Cortex of kidney (tissue), 1 donor: ENCODE measurements at places on chromosomes 2 and 18.

- no peak for DNase-seq
These were observed 92.7 kb downstream of the TPGS2 start for GRCh38 chr18:36736094-36736493.

DNA sequence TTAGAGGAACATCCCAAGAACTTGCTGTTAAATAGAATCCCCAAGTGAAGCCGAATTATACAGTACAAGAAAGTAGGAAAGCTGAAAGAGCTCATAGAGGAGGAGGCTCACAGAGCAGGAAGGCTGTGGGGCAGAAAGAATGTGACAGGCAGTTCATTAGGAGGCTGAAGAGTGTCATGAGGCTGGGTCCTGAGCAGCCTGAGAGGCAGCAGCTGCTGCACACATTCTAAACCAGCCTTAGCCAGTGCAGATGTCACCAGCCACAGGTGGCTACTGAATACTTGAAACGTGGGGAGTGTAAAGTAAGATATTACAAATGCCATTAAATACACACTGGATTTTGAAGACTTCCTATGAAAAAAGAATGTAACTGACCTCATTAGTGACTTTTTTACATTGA lies 490.2 kb upstream of the KLHL29 start:
- no peak for DNase-seq

GRCh38 chr2:167924556-167924955 lies 322.8 kb downstream of the STK39 start:
- DNase-seq, result no peak

DNA sequence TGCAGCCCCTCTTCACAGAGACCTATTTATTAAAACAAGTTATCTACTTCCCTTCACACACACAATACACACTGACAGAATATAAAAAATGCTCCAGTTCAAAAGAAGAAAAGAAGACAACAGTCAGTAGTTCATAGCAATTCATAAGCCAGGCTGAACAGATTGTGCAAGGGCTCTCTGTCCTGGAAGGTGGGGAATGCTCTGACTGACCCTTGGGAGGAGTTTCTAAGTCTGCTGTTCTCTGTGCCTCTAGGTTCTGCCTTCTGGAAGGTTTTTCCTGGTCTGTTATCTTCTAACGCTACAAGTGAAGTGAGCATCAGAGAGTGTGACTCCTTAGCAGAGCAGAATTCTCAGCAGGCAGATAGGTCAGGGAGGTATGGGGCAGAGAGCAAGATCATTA lies 35.7 kb downstream of the SP3 start:
- DNase-seq, result no peak

GRCh38 chr2:95008306-95008705 lies 17.2 kb upstream of the MAL start:
- DNase-seq, result no peak

DNA sequence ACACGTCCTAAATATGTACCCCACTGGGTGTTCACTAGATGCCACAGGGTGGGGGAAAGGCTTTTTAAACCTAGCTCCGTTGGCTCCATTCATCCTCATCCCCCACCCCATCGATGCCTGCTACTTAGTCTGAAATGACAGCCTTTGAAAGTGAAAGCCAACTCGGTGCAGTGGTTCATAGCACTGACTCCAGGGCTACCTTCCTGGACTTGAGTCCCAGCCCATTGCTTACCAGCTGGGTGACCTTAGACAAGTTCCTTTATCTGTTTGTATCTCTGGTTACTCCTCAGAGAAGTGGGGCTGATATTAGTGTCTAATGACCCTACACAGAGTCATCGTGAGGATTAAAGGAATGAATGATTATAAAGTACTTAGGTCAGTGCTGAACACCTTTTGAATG lies 24.4 kb downstream of the EHD3 start:
- DNase-seq, result no peak

- no peak for DNase-seq
These were observed 128.8 kb upstream of the TTC39C start for GRCh38 chr18:23885750-23886149.

DNA sequence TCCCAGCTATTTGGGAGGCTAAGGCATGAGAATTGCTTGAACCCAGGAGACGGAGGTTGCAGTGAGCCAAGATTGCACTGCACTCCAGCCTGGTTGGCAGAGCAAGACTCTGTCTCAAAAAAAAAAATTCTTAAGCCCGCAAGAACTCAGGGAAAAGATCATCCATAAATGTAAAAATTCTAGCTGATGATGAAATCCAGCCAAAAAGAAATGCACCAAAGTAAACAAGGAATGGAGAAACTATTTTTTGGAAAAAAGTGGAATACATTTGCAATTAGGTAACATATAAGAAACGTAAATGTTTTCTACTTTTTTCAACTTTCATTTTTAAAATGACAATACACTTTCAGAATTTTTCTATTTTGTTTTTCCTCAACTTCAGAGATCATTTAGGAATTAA lies 61.3 kb downstream of the ASXL2 start:
- DNase-seq, result no peak

GRCh38 chr2:238446371-238446770 lies 19.6 kb downstream of the ASB1 start:
- DNase-seq, result no peak

DNA sequence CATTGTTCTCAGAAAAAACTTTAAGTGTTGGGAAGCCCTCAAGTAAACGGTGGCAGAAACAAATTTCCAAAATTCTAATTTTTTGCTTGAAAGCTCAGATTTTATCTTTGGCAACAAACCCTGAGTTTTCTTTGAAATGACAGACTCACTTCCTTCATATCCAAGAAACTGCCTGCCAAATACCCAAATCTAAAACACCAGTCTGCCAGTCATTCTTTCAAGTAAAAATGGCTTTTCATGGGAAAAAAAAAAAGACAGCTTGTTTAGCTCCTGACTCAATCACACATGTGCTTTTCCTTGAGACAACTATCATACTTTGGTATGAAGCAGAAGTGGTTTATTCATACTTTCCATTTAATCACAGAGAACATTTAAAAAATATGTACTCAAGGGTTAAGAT lies 40.6 kb upstream of the CSRNP3 start:
- no peak for DNase-seq

GRCh38 chr18:68642003-68642402 lies 72.9 kb downstream of the TMX3 start:
- DNase-seq, result no peak

GRCh38 chr2:145961846-145962245 lies 1441.9 kb upstream of the ZEB2 start:
- no peak for DNase-seq

GRCh38 chr2:202064171-202064880 lies 8.7 kb upstream of the KIAA2012 start:
- no peak for DNase-seq

DNA sequence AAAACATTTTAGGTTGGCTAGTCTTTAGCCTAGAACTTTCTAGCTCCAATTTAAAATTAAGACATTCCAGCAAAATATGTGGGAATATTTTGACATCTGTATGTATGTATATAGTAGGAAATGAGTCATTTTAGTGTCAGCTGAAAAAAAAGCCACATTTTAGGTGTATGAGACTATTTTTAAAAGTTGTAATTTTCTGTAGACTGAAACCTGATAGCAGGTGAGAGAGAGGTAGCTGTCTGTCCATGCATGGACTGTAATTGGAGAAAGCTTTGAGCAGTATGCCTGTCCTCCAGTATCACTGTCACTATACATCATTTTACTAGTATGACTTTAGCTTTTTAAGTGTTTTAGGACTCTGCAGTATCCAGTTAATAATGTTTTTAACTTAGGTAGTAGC lies 26.1 kb upstream of the PPP1R1C start:
- DNase-seq, result no peak

DNA sequence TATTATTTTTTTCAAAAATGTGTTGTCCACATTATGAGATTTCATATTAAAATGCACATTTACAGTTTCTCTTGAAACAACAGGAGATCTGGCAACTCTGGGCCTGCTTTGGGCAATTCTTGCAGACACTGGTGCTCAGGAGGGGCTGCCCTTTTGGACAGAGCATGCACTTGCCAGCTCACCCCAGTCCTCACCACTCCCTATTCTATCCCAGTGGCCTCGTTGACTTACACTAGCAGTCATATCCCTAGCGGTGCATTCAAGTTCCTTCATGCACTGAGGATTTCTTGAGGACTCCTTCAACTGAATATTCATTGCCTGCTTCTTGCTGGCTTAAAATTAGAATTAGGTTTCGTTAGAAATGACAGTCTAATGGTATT lies 87.9 kb upstream of the FHL2 start:
- no peak for DNase-seq

- DNase-seq, result no peak
These were observed 1.6 kb downstream of the ATOH8 start for GRCh38 chr2:85755122-85756027.

DNA sequence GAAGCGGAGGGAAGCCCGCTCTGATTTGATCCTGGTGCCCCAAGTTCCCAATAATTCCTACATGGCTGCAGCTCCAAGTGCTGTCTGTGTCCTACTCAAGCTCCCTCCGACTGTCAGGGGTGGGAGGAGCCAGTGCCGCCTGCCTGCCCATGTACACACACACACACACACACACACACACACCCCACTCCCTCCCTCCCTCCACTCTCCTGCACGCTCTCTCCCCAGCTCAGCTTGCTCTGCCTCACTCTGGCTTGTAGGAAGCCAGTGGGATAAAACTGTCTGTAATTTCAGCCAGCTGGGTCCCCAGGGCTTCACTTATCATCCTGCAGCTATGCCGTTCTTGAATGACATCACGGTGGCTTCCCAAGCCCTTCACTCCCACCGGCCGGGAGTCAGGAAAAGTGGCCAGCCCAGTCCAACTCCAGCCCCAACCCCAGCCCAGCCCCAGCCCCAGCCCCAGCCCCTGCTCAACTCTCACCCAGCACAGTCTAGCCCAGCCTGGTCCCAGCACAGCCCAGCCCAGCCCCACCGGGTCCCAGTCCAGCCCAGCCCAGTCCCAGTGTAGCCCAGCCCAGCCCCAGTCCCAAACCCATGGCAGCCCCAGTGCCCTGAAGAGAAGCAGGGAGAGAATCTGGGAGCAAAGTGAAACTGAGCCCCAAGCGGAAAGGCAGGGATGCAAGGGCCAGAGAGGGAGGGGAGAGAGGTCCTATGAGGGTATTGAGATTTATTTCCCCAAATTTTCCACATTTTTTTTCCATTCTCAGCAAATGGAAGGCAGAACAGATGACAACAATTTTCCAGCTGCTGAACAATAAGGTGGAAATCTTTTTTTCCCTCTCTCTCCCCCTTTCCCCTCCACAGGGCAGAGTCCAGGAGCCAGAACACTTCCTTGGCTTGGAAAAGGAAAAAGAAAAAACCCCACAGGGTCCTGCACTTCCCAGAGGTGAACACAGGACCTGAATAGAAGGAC lies 144.0 kb downstream of the TNS1 start:
- no peak for DNase-seq

- no peak for DNase-seq
These were observed 568.1 kb upstream of the CRIM1 start for GRCh38 chr2:35787302-35788031.

- no peak for DNase-seq
These were observed 22.0 kb upstream of the SP9 start for GRCh38 chr2:174312581-174313234.

- DNase-seq, result no peak
These were observed 196.1 kb downstream of the CPS1 start for GRCh38 chr2:210752532-210752931.

- DNase-seq, result no peak
These were observed 3.4 kb downstream of the HDLBP start for GRCh38 chr2:241312082-241312481.

GRCh38 chr18:35191698-35192025 lies 49.2 kb upstream of the ZNF397 start:
- no peak for DNase-seq

- no peak for DNase-seq
These were observed 714.0 kb upstream of the ID2 start for GRCh38 chr2:7967707-7968405.

DNA sequence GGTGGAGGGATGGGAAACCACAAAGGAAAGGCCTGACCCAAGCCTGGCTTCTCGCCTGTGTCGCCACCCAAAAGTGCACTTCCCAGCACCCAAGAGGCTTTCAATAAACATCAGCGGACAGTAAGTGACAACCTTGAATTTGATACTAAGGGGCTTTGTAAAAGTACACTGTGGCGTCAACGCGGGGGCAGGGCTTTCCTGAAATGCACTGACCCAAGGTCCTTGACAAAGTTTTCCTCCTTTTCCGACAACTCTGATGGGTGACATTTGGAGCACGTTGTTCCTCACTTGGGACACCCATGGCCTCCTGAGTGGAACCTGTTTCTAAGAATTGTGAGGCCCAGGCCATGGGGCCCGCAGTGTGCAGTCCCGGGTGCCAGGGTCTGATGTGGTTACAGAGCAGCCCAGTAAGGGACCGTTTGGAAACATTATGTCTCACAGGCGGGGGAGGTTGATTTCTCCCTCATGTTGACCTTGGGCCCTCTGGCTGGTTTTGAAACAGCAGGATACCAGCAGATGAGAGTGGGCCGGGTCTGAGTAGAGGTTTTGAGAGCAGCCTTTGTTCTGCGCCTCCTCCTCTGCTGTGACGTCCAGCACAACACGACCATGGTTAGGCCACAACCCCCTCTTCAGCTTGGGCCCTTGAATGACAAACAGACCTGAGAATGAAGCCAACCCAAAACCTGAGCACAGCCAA lies 2.8 kb upstream of the ZBTB14 start:
- no peak for DNase-seq
